Mucosa of gallbladder (tissue), 1 donor: ENCODE measurements at places on chromosomes 4 and X. TPM values are rescaled to one million over a fixed set of nuclear protein-coding genes. Genes with fewer than 3 reads are reported as not detected.

DNA sequence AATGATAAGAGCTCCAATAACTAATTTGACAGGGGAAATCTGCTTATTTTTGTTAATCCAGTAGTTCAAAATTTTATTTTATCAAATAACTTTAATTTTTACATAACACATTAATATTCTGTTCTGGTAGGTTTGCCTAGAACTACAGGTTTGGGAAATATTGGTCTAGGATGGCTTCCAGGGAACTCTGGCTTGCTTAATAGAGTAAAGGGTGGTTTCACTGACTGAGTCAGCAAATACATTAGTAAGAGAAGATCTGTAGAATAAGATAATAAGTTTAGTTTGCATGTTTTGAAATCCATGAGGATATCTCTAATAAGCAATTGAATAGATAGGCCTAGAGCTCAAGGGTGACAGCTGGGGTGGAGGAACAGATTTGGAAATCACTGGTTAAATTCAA is 500.7 kb downstream of the ZNF674 start:
- no peak for DNase-seq

Gene HEPH
- 50.8 TPM for total RNA-seq

- DNase-seq = no peak
Measured at GRCh38 chr4:124980276-124980752, 267.8 kb upstream of the ANKRD50 start.

Gene DRD5
- not detected for total RNA-seq

GRCh38 chr4:88865046-88865445 is 167.4 kb upstream of the NAP1L5 start:
- no peak for DNase-seq

GRCh38 chr4:19164334-19164733 is 1087.4 kb upstream of the SLIT2 start:
- DNase-seq = no peak

DNA sequence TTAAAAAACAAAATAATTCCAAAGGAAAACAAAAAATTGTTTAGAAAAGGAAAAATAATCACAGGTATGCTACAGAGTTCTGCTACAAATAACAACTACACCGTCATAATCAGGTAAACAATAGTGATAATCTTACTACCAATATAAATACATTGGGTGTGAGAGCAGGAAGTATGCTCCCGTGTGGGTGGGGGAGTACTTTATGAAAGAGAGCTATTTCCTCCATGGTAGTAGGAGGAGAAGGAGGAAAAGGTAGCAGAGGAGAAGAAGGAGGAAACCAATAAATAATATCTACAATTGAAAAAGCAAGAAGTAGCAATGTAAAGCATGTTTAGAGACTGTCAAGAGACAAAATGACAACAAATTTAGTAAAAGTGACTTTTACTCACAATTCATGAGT is 35.1 kb downstream of the TEC start:
- no peak for DNase-seq

Gene UFSP2
- 29.7 TPM for total RNA-seq

Gene DAPP1
- total RNA-seq = 23.3 TPM

Gene MAGEB1
- total RNA-seq = not detected

Gene TSPAN5
- 3.2 TPM for total RNA-seq

- no peak for DNase-seq
Measured at GRCh38 chr4:94508806-94509205, 57.1 kb downstream of the PDLIM5 start.

Gene ATP7A
- 9.6 TPM for total RNA-seq

- DNase-seq = no peak
Measured at GRCh38 chrX:19954335-19955096, 36.3 kb downstream of the BCLAF3 start.

- DNase-seq = no peak
Measured at GRCh38 chr4:472881-473569, 25.9 kb downstream of the ZNF721 start.

DNA sequence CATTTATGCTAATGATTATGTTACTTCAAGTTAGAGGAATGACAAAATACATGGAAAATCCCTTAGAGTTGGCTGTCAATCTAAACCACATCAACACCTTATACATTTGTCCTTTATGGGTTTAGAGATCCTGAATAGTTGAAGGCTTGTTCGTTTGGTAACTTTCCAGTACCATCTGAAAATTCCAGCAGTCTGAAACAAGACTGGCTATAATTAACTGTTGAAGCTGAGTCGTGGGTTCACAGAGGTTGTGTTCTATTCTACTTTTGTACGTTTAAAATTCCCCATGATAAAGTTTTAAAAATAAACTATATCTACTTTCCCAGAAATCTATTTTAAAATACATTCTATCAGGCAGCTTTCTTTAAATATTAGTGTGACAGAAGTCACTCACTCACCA is 73.0 kb downstream of the USP46 start:
- no peak for DNase-seq

Gene ASMT
- total RNA-seq = not detected

- no peak for DNase-seq
Measured at GRCh38 chrX:80879143-80879542, 69.5 kb upstream of the BRWD3 start.

DNA sequence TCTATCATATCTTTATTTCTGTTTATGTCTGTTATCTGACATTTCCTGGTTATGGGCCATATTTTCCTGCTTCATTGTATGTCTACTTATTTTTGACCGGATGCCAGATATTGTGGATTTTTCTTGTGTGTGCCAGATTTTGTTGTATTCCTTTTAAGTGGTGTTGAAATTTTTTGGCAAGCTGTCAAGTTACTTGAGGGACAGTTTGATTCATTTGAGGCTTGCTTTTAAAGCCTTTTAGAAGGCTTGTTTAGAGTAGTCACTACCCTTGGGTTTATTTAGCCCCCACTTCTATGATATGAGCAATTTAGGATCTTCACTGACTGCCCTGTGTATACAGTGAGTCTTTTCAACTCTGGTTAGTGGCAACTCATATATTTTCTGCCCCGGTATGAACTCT is 29.2 kb upstream of the NPY2R start:
- no peak for DNase-seq

DNA sequence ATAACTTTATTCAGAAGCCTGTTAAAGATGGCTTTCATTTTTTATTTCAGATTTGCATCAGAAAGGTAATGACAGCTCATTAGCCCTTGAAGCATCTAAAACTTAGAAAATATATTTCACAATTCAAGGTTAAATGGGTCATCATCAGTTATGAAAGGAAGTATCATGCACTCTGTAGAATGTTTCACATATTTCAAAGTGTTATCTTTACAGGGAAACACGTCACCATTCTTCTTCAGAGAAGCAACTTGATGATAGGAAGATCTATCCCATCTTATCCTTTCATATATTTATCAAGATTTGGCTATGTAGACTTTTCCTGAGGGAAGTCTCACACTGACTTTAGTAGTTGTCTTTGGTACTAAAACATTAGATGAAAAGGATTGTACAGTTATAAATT is 277.8 kb downstream of the TENM3 start:
- no peak for DNase-seq

DNA sequence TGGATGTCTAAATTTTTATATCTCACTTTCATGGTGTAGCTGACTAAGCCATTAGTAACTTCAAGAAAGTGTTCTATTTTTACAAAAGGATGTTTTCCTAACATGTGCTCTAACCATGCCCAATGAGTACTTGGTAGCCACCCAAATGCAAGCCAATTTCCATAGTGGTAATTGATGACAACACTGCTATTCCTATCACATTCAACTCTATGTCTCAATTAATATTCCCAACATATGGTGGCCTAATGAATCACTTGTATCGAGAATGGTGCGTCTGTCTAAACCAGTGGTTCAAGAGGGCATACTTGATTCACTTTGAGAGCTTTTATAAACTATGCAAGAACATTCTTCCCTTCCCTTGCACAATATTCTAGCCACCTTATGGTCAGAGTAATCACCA is 112.9 kb upstream of the GPRIN3 start:
- no peak for DNase-seq

DNA sequence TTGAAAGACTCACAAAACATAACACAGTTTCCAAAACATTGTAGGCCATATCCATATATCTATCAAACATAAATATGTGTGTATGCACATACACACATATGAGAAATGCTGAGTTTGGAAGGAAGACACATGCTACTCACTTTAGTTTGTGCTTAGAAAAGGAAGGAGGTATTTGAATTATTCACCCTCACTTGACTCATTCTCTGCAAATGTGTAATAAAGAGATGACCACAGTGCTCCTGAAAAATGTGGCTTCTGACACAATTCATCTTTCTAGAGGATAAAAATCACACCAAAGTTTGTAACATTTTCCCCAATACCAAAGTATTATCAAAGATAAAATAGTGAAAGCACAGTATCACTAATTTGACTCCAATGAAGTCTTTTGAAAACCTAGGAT is 950.1 kb downstream of the FAT4 start:
- no peak for DNase-seq

GRCh38 chr4:40327340-40327739 is 7.8 kb upstream of the CHRNA9 start:
- DNase-seq = no peak

- DNase-seq = no peak
Measured at GRCh38 chrX:108216919-108217571, 125.5 kb downstream of the ATG4A start.

DNA sequence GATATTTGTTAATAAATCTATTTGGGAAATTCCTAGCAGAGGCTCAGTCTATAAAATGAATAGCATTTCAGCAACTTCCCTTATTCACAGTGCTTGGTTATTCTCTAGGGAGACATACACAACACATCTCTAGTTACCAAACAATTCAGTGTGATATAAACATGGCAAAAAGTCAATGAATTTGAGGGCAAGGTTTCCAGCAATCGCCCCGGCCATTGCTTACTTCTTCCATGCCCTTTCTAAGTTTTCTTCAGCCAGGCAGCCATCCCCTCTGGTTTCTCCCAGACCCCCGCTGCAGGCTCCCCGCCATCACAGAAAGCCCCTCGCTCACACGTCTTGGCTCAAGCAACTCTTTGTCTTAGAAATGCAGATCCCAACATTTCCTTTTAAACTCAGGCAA is 4.4 kb downstream of the TLR7 start:
- DNase-seq = no peak

DNA sequence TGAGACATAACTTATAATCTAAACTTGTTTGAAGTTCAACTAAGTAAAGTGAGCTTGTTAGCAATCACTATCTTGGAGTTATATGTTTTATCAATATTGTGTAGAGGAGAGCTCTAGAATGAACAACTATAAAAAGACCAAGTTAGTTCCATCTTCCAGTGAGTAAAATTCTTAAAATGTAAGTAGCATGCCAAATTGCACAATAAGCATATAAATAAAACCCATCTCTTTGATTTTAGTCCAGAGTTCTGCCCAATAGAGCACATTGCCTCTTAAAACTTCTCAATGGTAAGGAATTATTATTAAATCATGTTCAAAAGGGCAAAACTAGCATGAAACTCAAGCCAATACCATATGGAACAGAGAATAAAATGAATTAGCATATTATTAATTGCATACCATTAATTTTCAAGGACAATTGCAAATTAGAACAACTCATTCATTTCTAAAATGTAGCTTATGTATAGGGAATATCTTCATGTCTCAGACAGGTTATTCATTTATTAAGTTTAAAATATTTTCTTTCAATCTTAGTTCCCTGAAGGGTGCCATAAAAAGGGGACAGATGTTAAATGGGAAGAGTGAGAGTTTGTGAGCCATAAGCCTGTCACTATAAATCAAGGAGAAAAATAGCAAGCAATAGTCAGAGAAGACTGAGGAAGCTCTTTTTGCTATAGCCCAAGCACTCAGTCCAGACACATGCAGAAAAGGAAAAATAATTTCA is 507.6 kb downstream of the CENPC start:
- no peak for DNase-seq

- no peak for DNase-seq
Measured at GRCh38 chrX:132086672-132087071, 41.1 kb downstream of the FRMD7 start.

GRCh38 chrX:69031181-69031580 is 134.1 kb downstream of the PJA1 start:
- DNase-seq = peak; percentile 16

DNA sequence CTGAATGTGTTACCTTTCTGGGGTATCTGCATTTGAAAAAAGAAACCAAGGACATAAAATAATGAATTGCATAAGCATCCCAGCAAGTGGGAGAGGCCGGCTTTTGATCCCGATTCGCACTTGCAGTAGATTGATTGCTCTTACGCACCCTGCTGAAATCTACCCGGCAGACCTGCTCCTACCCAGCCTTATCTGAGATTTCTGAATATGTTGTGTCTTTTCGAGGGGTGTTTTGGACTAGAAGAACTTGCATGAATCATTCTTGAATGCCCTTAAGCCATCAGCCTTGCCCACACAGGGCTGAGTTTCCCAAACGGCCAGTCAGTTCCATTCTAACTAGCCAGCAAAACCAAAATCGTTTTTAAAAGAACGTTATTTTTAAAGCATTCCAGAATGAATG is 174.4 kb upstream of the BCOR start:
- DNase-seq = no peak

Gene CDKN2AIP
- 19.1 TPM for total RNA-seq

DNA sequence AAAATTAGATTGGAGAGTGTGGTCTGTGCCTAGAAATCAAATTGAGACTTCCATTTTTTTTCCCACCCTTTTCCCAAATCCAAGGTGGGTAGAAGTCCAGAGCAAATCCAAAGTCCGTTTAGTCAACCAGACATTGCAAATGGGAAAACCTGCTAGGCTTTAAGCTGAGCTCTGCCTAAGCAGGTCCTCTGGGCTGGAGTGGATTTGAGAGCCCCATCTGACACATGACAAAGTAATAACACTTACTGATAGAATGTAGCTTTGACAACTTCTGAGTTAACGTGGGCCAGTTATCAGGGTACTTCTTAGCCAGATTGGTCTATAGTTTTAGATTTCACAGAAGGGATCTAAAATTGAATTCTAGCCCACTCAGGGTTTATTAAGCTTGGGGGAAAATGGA is 242.3 kb downstream of the GALNTL6 start:
- no peak for DNase-seq

Gene RTL9
- total RNA-seq = 0.17 TPM

Gene CPLX1
- total RNA-seq = 3.3 TPM

Gene PF4V1
- not detected for total RNA-seq

GRCh38 chrX:133983256-133983973 is 2.0 kb downstream of the GPC3 start:
- DNase-seq = no peak

DNA sequence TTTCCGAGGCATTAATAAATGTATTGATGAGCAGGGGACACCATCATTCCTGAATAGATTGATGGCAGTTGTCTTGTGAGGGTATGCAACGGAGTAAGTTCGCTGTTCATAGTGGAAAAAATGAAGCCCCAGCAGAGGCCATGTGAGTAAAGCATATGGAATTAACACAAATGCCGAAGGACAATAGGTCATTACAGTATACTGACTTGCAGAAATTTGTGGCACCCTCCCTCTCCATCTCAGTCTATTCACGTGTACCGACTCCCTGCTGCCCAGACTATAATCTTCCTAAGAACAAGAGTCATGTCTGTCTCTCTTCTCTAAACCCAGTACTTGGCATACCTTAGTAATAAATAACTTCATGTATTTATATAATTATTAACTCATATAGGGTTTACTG is 47.1 kb upstream of the PCDH10 start:
- DNase-seq = no peak

Gene TMEM150C
- total RNA-seq = 8.8 TPM

GRCh38 chr4:112808001-112808400 is 171.1 kb downstream of the LARP7 start:
- DNase-seq = no peak

GRCh38 chrX:112846187-112846586 is 5.6 kb upstream of the AMOT start:
- DNase-seq = no peak
